ENCODE measurements at places on chromosomes 2 and 18.

DNA sequence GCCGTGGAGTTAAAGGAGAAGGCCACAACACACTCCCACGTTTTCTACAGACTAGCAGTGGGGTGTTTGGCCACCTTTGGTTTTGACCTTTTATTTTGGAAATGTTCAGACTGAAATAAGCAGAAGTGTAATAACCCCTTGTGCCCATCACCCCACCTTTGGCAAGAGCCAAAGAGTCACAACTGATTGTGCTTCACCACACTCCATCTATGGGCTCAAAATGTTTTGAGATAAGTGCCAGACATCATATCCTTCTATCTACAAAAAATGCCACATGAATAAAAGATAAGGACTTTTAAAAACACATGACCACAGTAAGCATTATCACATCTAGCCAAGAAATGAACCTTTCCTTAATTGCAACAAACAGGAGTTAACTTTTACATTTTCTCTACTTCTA is 9.9 kb upstream of the GPR35 start:
- DNase-seq = no peak

- no peak for DNase-seq
Observed at GRCh38 chr18:2853926-2854664, 7.3 kb downstream of the EMILIN2 start.

- no peak for DNase-seq
Observed at GRCh38 chr2:240902615-240903041, 3.5 kb upstream of the CROCC2 start.

DNA sequence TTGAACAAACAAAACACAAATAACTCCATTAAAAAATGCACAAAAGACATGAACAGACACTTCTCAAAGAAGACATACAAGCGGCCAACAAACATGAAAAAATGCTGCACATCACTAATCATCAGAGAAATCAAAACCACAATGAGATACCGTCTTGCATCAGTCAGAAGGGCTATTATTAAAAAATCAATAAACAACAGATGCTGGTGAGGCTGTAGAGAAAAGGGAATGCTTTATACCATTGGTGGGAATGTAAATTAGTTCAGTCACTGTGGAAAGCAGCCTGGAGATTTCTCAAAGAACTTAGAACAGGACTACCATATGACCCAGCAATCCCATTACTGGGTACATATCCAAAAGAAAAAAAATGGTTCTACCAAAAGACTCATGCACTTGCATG is 37.8 kb downstream of the GPR155 start:
- DNase-seq = no peak

DNA sequence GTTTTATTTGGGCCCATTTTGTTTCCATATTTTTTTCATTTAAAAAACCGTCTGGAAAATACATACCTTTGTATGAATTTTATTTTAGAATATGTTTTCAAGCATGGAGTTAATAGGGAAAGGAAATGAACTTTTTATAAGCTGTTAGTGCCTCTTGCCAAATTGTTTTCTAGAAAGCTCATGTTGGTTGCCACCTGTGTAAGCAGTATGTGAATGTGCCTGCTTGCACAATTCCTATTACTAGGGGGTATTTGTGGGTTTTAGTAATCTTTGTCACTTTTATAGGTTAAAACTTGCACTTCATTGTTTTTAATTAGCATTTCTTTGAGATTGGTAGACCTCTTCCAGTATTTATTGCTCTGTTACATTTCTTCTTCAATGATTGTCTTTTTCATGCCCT is 107.3 kb downstream of the TANC1 start:
- no peak for DNase-seq

DNA sequence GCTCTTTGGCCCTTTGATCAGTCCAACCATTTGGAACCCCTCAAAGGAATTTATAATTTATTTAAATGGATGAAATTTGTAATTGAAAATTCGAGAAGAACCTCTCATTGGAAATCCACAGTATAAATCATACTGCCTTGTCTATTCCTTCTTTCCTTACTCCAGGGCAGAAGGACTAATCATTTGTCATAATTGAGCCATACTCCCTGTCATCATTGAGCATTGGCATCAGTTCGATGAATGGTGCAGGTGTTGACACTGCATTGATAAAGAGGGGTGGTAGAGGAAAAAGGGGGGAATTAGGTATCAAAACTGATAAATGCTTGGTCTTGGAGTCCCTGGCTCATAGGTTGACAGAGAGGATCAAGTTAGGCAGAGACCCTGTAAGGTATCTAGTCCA is 2.0 kb downstream of the VSNL1 start:
- no peak for DNase-seq

GRCh38 chr18:70671889-70672565 is 383.2 kb downstream of the SOCS6 start:
- DNase-seq = peak; percentile 58

DNA sequence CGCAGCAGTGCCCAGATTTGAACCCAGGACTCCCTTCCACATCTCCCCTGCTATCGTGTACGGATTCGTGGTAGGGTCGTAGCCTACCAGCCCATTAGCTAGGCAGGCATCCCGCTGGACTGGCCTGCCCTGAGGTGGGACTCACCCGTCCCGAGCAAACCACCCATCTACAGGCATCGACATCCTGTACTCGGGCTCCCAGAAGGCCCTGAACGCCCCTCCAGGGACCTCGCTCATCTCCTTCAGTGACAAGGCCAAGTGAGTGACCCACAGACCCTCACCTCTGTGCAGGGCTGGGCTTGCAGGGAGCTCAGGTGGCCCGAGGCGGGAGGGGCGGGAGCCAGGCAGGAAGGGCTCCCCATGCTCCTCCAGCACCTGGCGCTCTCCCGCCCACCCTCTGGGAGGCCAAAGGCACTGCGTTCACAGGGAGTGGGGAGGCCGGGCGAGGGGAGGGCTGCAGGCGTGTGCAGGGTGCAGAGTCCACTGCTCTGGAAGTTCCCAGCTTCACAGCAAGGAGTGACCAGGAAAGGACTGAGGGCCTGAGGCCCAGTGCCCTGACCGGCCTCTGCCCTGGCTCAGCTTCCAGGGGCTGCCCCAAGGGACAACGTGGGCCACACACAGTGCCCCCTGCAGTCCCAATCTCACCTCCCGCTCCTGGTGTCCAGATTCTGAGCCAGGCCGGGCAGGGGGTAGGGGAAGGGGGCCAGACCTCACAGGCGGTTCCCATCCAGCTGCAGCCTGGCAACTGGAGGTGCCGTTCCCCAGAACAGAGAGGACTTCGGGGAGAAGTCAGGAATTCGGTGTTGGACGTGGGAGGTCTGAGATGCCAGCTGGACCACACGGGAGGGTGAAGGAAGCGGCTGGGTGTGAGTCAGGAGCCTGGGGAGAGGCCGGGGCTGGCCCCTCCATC is 5.4 kb downstream of the AGXT start:
- DNase-seq = no peak

DNA sequence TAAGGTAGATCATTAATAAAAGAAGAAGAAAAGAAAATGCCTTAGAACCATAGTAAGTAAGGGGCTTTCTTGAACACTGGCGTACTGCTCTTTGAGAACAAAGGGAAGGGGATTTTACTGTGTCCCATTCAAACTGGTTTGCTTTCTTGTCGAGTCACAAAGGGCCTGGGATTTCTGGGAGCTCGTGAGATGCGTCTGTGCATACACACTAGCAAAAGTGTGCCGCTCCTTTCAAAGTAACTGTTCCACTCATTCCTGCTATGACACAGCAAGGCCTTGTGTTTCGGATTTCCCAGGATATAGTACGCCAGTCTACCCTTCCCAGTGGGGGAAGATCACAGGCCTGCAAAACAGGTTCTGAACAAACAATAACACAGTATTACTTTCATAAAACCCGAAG is 93.0 kb downstream of the KCTD18 start:
- no peak for DNase-seq

GRCh38 chr2:21279525-21279924 is 155.8 kb downstream of the TDRD15 start:
- DNase-seq = no peak

GRCh38 chr2:120624738-120625446 is 110.8 kb upstream of the GLI2 start:
- DNase-seq = no peak

DNA sequence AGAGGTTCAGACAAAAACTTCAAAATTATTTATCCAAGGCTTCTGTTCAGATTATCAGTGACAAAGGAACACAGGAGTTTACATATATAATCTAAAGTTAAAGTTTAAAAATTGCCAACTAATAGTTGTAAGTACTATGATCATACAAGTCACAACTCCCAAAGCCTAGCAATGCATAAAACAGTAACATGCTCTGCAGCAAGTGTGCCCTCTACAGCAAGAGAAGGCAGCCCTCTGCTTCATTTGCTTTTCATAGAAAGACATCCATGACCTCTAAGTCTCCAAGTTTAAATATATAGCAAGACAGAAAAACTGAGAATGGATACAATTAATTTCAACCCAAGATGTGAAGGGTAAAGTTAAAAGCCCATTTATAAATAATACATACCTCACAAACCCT is 13.3 kb downstream of the RAB1A start:
- no peak for DNase-seq
